ENCODE measurements at places on chromosomes 3 and 15.

DNA sequence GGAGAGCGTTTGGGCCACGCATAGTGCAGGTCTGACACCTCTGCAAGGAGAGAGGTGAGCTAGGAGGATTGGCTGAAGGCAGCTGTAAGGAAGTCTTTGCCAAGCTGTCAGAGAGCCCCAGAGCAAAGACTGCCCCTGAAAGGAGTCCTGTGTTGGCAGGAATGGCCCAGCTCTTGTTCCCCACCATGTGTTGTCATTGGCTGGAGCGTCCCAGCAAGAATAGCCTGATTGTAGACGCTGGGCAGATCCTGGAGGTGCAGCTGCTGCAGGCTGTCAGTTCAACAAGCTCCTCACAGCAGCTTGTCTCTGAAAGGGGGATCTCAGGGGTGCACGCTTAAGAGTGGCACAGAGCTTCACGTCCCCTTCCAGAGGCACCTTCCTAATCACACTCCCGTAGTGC is 237.6 kb downstream of the FEZF2 start:
- DNase-seq: no peak

DNA sequence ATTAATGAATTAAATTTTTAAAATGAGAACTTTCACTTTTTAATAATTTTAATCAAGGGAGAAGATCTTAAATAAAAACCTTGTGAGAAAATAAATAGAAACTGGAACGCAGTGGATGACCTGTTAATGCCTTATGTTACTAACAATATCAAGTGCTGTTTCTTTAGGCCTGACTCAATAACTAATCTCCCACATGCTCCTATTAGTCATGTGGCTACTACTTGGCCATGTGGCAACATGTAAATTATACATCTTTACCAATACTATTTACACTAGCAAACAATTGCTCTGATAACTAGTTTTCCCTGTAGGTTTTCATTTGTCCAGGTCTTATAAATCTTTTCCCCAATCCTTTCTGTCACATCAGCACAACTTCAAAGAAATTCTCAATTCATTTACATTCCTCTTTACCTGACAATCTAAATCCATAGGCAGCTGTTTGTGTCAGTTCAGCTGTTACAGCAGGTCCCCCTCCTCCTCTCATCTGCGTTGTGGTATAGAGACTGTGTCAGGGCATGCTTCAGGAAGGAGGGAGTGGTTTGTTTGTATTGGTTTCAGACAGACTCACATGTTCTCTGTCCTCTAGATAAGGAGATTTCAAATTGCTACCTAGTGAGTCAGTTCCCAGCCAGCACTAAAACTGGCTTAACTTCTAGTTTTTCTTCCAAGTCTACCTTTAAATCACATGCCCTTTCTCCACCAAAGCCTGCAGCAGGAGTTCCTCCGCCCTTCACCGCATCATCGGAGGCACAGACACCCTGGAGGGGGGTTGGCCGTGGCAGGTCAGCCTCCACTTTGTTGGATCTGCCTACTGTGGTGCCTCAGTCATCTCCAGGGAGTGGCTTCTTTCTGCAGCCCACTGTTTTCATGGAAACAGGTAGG is 11.3 kb upstream of the C3orf52 start:
- peak; percentile 82 for DNase-seq

- no peak for DNase-seq
Measured at GRCh38 chr3:33787328-33788009, 11.0 kb upstream of the PDCD6IP start.

GRCh38 chr15:33242669-33243191 is 48.2 kb upstream of the FMN1 start:
- DNase-seq: peak; percentile 64
